SK-MEL-5 (cell line): ENCODE measurements at places on chromosomes 5 and 9. TPM values are rescaled to one million over a fixed set of nuclear protein-coding genes. Genes with fewer than 3 reads are reported as not detected.

The ZFP2 gene
- 0.18 TPM in 1 of 2 replicates, not detected in the other for total RNA-seq

The NDUFA8 gene
- 68.6 and 82.0 TPM in 2 replicates for total RNA-seq

The NMUR2 gene
- total RNA-seq, result not detected in 2 replicates

The CDKN2B-AS1 gene
- total RNA-seq, result not detected in 2 replicates

The PCDHA9 gene
- 0.05 TPM in 1 of 2 replicates, not detected in the other for total RNA-seq

The HMMR gene
- total RNA-seq, result 47.6 and 52.9 TPM in 2 replicates

GRCh38 chr9:114396558-114397218 is 8.9 kb upstream of the AKNA start:
- peak; percentile 67 for DNase-seq

DNA sequence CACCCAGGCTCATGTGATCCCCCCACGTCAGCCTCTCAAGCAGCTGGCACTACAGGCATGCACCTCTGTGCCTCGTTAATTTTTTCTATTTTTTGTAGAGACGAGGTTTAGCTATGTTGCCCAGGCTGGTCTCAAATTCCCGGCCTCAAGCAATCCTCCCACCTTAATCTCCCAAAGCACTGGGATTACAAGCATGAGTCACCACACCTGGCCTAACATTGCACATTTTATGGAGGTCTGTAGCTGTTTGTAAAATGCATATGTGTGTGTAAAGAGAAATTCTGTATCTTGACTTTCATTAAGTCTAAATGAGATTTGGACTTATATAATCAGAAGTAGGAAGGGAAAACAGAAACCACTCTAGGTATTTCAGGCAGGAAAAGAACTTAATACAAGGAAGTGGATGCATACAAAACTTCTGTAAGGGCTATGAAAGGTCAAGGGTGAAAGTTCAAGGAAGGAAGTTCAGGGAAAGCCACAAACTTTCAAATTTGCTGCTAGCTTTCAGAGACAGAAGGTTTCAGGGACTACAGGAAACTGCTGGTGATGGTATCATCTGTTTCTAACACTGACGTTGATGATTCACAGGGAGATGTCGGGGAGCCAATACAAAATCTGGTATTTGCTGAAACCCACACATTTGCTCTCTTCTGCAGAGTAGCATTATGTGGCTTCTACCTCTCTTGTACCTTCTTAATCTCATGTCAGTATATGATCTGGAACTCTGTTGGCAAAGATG is 209.4 kb downstream of the PIK3R1 start:
- no peak for DNase-seq

GRCh38 chr5:34957857-34958690 is 28.7 kb downstream of the DNAJC21 start:
- DNase-seq, result peak; percentile 77

DNA sequence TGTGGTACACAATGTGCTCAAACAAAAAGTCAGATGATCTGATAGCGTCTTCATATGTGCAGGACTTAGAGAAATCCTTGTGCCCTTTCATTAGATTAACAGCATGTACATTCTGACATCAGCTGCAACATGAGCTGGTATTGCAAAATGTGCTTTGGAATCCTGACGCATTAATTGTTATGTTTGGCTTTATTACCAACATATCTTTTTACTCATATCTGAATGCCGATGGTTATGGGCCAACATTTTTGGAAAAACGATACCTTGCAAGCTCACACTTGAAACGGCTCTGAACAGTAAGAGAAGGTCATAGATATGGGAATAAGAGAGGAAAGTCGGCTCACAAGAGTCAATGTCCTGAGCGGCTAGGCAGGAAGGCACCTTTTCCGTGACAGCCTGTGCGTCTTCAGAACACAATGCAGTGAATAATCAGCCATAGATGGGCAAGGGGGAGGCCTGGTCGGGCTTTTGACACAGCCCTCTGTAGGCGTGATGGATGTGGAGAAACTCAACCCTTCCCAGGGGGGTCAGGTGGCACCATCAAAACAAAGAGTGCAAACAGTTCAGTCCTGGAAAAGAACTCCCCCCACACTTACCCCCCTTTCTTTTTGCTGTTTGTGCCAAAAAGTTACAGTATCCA is 36.4 kb upstream of the GAS1 start:
- peak; percentile 19 for DNase-seq

- no peak for DNase-seq
Measured at GRCh38 chr5:2887481-2888348, 136.2 kb upstream of the IRX2 start.

- DNase-seq, result no peak
Measured at GRCh38 chr5:111892949-111893348, 136.0 kb upstream of the NREP start.

DNA sequence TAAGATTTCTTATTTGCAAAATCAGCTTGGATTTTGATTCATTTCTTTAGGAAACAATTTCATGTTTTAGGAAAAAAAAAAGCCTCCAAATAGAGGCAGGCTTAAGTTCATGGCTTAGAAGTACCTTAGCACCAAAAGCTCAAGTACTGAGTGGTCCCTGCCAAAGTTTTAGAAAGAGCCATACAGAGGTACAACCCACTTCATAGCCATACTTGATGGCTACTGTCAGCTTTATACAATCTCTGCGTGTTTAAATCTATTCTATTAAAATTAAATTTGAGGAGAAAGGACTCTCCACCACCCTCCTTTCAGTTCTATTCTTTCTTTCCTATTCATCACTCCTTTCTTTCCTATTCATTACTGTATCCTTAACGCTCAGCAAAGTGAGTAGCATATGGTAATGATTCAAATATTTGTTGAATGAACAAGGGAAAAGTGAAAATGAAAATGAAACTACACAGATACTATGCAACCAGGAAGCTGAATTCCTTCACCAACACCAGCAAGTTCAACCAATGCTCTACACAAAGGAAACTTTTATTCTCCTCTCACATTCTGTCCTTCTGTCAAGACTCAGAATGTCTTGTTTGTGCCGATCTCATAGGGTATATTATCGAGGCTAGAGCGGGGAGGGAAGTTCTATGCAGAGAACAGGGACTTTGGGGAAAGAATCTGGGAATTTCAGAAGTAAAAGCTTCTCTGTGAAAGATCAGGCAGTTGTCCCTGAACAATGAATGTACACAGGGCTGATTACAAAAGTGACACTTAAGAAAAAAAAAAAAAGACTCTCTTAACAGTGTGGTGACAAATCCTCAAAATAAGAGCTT is 138.6 kb upstream of the SPEF2 start:
- peak; percentile 86 for DNase-seq

DNA sequence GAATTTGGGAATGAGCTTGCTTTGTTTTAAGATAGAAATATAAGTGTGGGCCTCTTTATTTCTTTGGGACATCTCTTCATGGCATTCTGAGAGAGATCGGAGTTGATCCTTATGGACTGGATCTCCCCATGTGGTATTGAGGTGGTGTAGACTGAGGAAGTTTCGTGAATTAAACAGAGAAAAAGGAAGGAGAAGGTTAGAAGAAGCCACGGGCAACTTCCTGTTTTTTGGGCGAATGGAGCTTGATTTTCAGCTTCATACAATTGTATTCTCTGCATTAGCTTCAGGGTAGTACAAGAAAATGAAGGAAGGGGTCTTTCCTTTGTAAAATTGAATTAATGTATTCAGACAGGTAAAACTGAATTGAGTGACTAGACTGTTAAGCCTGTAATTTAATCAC is 70.5 kb upstream of the HMHB1 start:
- no peak for DNase-seq

DNA sequence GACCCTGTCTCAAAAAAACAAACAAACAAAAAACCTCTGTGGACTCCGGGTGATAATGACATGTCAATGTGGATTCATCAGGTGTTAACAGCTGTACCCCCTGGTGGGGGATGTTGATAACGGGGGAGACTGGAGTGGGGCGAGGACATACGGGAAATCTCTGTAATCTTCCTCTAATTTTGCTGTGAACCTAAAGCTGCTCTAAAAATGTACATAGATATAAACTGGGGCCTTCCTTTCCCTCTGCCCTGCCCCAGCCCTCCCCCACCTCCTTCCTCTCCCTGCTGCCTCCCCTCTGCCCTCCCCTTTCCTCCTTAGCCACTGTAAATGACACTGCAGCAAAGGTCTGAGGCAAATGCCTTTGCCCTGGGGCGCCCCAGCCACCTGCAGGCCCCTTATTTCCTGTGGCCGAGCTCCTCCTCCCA is 1.4 kb upstream of the CEL start:
- no peak for DNase-seq

GRCh38 chr5:38556599-38557307 is at the start of gene LIFR:
Gene LIFR (minus strand): TSS chr5:38556646. CDS start chr5:38530647, 25,999 bp downstream.
- peak; percentile 89 for DNase-seq
